Left cardiac atrium (tissue), 4 donors: ENCODE measurements at places on chromosomes 11 and 22.

GRCh38 chr11:65470433-65471049 lies 28.3 kb upstream of the MALAT1 start:
- DNase-seq: no peak

DNA sequence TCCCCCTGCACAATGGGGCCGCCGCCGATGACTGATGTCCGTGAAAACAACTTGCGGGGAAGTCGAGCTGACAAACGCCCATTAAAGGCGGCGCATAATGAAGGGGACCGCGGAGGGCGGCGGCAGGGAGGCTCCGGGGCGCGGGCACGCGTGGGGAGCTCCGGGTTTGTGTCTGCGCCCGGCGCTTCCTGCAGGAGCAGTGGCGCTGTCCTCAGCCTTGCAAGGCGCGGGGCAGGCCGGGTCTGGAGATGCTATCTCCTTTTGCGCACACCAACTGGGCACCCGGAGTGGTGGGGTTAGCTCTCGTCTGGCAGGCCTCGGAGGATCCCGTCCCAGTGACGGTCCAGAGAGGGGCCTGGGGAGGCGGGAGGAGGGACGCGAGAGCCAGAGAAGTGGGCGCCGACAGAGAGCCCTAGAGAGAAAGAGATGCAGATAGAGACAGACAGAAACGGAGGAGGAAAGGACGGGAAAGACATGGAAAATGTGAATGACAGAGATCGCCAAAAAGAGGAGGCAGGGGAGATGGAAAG lies 390 bp upstream of the FGF3 start:
- no peak for DNase-seq

DNA sequence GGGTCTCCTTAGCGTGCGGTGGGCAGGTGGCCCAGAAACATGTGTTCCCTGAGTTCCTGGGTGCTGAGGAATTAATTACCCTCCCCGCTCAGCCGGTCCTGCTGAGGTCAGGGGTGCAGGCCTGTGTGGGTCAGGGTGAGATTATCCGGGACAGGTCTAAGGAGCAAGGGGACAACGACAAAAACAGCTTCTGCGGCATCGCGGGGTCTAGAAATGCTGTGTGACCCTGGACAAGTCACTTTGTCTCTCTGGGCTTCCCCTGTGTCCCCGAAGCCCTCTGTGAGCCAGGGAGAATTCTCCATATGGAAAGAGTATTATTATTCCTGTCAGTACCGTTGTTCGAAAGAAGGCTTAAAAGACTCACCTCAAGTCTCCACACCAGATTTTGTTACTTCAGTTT lies 186.1 kb downstream of the MN1 start:
- DNase-seq: no peak

DNA sequence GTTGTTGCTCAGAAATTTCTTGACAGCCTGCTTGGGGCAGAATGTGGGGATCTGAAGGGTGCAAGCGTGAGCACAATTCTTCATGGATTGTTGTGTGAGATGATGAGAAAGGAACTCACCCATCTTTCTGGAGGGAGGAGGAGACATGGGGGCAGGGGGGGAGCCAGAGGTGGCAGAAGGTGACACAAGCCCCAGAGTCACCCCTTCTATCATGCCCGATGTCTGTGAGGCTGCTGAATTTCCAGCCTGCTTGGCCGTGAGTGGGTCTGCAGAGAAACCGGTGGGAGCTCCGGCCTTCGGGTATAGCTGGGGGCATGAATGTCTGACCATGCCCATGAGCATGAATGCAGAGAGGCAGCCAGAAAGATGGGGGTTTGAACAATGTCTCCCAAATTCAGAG lies 870.7 kb downstream of the TBC1D22A start:
- no peak for DNase-seq

- no peak for DNase-seq
Measured at GRCh38 chr11:74932169-74932568, 16.7 kb downstream of the XRRA1 start.

DNA sequence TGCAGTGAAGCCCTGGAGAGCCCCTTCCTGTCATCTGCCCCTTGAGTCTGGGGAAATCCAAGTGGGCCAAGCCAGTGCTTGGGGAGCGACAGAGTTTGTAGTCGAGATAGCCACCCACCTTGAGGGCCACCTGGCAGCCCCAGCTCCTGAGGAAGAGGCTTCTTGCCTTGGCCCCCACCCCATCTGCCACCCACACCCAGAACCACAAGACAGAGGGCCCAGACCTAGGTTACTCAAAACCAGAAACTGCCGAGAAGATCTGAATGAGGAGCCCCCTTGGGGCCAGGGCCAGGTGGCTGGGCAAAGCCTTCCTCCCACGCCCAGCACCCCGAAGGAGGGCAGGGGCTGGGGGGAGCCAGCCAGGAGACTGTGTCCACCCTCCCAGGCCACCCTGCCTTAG lies 18.8 kb upstream of the PRR5 start:
- DNase-seq: no peak

DNA sequence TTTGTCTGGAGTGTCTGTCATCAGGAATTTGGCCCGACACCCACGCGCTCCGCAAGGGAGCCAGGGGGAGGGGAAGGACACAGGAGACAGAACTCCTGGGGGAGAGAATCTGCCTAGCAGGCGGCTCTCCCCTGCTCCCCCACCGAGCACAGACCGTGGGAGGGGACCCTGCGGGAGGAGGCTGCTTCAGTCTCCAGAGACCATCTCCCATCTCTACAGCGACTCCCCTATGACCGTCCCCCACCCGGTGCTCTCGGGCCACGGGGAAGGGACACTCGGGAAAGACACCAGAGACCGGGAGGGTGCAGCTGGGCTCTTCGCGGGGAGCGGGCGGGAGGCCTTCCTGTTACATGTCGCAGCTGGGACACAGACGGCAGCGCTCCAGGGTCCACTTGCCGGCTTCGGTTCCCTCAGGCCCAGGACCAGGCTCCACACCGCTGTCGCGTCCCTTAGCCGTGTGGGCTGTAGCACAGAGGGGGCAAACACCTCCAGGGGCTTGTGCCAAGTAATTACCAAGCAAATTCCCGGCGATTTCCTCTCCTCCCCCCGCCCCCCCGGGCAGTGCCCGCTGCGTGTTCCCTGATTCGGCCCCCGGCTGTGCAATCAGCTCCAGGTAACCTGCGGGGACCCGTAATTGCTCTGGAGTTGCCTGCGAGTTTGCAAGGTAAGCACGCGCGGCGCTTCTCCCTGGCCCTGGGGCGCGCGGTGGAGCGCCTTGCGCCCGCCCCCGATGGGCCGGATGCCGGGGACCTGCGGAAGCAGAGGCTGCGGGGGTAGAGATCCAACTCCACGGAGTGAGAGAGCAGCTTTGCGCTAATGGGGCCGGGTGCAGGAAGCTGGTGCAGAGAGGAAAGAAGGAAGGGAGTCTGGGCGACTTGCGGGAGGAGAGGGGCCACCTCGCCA lies 155.1 kb upstream of the CADM1 start:
- peak; percentile 42 for DNase-seq

DNA sequence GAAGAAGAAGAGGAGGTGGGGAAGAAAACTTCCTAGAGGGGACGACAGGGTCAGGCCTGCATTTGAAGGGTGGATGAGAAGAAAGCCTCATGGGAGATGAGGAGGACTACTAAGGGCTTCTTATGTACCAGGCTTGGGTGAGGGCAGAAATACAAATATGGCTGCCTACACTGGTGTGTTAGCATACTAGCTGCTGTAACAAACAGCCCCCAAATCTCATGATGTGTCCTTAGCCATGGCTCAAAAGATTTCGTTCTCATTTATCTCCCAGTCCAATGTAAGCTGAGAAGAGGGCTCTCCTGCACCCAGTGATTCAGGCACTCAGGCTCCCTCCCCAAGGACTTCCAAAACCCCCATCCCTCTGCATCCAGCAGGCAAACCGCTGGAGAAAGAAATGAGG lies 11.6 kb upstream of the MB start:
- DNase-seq: no peak

GRCh38 chr11:71433648-71434450 lies 14.3 kb downstream of the DHCR7 start:
- DNase-seq: peak; percentile 65

GRCh38 chr22:36470994-36471331 lies 10.5 kb downstream of the TXN2 start:
- no peak for DNase-seq

GRCh38 chr11:8773916-8774539 lies 91.4 kb downstream of the RPL27A start:
- DNase-seq: no peak

DNA sequence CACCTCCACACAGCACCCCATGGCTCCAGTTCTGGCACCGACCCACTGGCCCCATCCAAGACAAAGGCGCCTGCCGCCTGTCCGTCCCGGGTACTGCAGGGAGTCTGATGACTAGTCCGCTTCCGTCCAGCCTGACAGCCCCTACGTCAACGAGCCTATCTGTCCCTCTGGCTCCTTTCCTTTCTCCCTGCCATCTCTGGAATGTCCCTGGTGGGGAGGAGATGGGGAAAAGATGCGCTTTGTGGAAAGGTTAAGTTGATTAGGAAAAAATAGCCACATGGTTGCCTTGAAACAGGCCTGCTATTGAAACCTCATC lies 10.4 kb downstream of the PDGFB start:
- DNase-seq: peak; percentile 89

DNA sequence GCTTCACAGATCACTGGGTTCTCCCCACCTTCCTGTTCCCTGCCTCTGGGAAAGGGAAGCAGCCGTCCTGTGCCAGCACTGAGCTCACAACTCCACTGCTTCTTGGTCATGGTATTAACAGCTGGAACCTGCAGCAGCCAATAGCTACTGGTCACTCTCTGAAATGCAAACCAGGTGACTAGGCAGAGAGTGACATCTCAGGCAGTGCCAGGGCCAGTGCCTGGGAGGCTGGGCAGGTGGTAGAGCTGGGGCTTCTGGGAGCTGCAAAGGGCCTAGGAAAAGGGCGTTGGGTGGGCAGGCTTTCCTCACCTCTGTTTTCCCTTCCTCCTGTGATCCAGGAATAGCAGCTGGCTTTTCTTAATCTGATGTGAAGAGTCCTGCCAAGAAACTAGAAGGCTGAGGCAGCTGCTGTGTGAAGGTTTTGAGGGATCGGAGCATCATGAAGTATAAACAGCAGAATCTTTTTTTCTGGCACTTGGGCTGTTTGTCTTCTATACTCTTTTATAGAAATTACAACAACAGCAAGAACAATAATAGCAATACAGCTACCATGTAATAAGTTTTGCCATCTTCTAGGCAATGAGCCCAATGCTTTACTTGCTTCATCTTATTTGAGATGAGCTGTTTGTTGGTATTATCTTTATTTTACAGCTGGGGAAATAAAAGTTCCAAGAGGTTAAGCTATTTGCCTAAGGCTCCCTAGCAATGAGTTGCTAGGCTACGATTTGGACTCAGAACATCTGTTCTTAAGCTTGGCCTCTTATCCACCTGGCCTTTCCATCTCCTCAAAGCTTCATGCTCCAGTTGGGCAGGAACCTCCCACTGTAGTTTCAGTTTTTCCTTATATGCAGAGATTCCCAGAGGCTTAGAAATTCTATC lies 22.0 kb upstream of the CD44 start:
- no peak for DNase-seq

GRCh38 chr11:2444821-2445745 lies at the start of gene KCNQ1:
KCNQ1 (plus strand) TSS chr11:2445008; CDS start chr11:2445099, 91 bp downstream.
- DNase-seq: no peak

GRCh38 chr11:68002938-68003845 lies 705 bp downstream of the UNC93B1 start:
- no peak for DNase-seq

- DNase-seq: no peak
Measured at GRCh38 chr22:37909766-37910165, 3.7 kb downstream of the MICALL1 start.

DNA sequence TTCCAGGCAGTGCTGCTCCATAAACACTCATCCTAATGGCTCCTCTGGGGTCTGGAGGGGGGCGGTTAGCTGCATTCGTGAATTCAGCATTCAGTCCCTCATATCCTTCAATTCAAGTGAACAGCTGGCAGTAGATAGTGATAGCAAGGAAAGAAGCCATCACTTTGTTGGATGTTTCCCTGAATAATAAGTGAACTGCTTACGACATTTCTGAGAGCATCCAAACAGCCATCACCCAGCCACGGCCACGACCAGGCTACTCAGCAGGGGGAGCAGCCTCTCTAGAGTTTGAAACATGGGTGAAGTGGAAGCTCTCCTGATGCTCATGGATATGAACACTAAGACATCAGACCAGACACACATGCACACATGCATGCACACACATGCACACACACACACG lies 163.6 kb downstream of the NTM start:
- no peak for DNase-seq

DNA sequence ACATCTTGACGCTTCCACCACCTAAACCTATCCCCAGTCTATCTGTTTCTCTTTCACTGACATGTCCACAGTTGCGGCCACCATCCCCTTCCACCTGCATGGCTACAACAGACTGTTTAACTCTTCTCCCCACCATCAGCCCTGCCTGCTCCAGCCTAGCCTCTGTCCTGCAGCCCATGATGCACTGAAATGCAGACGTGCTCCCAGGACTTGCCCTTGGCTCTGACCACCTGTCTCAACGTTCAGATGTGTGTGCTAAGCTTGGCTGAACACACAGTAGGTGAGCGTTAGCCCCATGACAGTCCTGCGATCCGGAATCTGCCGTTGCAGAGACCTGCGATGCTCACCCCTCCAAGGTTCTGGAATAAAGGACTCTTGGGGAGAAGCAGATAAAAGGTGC lies 22.7 kb downstream of the CBX7 start:
- no peak for DNase-seq

DNA sequence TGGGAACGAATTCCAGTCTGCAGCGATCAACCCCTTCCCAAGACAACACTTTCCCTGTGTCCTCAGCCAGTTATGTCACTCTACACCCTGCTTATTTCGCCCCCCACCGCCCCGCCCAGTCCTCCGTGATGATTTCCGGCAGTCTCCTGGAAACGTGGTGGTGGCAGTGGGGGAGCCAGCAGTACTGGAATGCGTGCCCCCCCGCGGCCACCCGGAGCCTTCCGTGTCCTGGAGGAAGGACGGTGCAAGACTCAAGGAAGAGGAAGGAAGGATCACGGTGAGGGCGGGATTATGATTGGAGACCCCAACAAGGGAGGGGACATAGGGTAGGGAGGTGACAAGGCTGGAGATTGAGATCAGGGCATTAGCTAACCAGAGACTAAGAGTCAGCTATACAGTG lies 4.1 kb downstream of the ROBO3 start:
- no peak for DNase-seq

- no peak for DNase-seq
Measured at GRCh38 chr11:45484326-45484883, 181.0 kb downstream of the CHST1 start.

DNA sequence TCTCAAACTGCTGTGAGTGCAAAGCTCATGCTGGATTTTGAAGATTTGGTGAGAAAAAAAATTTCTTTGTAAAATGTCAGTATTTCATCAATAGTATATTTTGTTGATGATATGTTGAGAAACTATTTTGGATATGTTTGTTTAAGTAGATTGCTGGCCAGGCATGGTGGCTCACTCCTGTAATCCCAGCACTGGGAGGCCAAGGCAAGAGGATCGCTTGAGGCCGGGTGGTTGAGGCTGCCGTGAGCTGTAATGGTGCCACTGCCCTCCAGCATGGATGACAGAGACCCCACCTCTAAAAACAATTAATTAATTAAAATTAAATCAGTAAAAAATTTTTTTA lies 6.9 kb upstream of the IFITM3 start:
- no peak for DNase-seq
